ENCODE measurements at places on chromosomes 12 and 14.

DNA sequence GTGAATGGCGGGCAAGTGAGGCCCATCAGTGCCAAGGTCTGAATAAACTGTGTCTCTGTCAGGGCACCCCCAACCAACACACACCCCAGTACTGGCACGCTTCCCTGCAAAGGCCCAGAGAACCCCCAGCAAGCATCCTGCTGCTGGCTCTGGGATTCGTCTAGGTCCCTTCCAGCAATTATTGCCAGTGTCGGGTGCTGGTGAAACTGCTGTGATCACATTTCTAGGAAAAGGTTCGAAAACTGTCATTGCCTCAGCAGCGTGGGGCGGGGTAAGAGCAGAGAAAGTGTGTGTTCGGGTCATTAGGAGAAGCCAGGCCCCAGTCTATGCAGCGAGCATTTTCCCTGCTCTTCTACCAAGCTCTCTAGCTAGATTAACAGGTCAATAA, 2.5 kb downstream of the FAM222A start:
- no peak for DNase-seq

GRCh38 chr14:24259282-24260025, 3.5 kb downstream of the TGM1 start:
- DNase-seq = no peak

- DNase-seq = no peak
Measured at GRCh38 chr12:123107926-123108681, 42.8 kb downstream of the PITPNM2 start.

GRCh38 chr14:52871606-52872005, 79.2 kb downstream of the FERMT2 start:
- DNase-seq = no peak

DNA sequence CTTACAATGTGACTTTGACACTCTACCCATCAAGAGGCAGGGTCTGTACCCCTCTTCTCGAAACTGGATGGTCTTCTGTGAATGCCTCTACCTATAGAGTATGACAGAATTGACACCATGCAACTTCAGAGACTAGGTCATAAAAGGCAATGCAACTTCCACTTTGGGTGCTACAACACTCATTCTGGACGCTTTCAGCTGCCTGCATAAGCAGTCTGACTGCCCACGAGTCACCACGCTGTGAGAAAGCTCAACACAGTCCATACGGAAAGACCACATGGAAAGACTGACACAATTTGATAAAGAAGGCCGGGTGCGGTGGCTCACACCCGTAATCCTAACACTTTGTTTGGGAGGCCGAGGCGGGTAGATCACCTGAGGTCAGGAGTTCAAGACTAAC, 14.9 kb downstream of the SLC7A7 start:
- no peak for DNase-seq

DNA sequence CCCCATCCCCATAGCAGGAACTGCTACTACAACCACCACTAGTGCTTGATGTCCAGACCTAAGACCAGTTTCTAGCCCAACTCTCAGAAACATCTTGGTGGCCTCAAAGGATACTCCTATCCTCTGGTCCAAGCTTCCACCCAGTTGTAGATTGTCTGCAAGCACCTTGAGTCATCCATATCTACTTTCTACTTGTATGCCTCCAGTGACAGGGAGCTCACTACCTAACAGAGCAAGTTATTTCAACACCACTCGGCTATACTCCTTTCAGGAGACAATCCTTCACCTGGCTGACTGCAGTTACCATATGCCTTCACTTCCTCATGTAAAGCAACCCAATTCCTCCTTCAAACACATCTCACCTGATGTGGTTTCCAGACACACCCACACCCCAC, 49.5 kb downstream of the KDM2B start:
- DNase-seq = no peak

GRCh38 chr12:21130998-21131397, at the start of gene SLCO1B1:
Gene SLCO1B1, plus strand, starts transcription at chr12:21131194. Its CDS starts 10,381 bp downstream, at chr12:21141575.
- DNase-seq = no peak

DNA sequence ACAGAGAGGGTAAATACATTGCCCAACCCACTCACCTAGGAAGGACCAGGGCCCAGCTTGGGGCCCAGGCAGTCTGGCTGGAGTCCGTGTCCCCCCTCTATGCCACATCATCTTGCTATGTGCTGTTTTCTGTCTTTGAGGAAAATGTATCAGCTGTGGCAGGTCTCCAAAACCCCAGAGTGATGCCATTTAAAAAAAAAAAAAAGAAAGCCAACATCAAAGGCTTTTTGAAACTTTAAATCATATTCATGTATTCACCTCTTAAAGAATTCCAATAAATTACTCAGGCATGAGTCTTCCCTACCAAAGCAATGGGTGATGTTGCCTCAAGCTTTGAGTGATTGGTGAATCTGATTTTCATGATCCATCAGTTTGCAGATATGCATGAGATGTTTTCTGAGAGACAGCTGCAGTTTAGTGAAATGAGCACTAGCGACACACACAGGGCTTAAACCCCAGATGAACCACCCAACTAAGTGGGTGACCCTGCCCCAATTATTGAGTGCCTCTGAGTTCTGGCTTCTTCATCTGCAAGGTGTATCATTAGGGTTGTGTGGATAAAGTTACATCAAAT, 6.1 kb downstream of the KRT81 start:
- DNase-seq = peak; percentile 5

DNA sequence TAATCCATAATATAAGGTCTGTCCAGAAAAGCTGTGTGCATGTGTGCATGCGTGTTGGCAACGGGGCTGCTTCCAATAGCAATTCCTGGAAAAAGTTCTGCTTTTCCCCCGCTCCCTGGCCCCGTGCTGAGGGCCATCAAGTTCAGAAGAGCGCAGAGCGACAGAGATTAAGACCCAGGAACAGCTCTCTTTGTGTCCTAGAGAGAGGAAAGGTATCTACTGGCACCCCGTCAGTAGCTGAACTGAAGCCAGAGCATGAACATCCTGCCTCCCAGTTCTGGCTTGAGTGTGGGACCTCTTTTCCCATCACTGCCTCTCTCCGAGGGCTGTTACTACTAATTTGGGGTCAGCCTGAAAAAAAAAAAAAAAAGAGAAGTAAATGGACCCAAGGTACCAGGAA, 15.5 kb downstream of the HDAC7 start:
- DNase-seq = no peak

- no peak for DNase-seq
Measured at GRCh38 chr12:48986720-48987291, 8.7 kb downstream of the WNT1 start.

GRCh38 chr14:102752239-102752847, 24.9 kb upstream of the TRAF3 start:
- no peak for DNase-seq

- DNase-seq = peak; percentile 87
Measured at GRCh38 chr12:15220915-15221885, at the start of gene RERG. Gene RERG, minus strand, starts transcription at chr12:15221417. Its CDS starts 3,928 bp downstream, at chr12:15217489.

- no peak for DNase-seq
Measured at GRCh38 chr12:50365709-50366406, 30.6 kb downstream of the FAM186A start.

GRCh38 chr12:133202493-133203343, 21.4 kb downstream of the ZNF268 start:
- DNase-seq = no peak

- no peak for DNase-seq
Measured at GRCh38 chr14:81256289-81256960, 35.7 kb upstream of the GTF2A1 start.

GRCh38 chr14:55721353-55721752, 141.3 kb downstream of the KTN1 start:
- DNase-seq = no peak

GRCh38 chr14:79016828-79017505, 846.8 kb downstream of the NRXN3 start:
- DNase-seq = no peak

GRCh38 chr12:124862768-124863415, 772 bp downstream of the SCARB1 start:
- no peak for DNase-seq

- peak; percentile 56 for DNase-seq
Measured at GRCh38 chr14:95533391-95533821, 1.4 kb upstream of the GLRX5 start.

DNA sequence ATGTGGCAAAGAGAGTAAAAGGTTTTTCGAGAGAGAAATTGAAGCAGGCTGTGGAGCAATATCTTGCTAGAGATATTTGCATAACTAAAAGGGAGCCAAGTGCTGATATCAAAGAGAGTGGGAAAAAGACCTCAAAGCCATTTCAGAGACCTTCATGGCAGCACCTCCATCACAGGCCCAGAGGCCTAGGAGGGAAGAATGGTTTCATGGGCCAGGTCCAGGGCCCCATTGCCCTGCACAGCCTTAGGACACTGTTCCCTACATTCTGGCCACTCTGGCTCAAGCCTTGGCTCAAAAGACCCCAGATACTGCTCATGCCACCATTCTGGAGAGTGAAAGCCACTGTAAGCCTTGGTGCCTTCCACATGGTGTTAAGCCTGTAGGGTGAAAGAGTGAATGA, 50.0 kb upstream of the LYZ start:
- no peak for DNase-seq

- no peak for DNase-seq
Measured at GRCh38 chr14:29062466-29062865, 295.9 kb downstream of the FOXG1 start.

- DNase-seq = no peak
Measured at GRCh38 chr12:76346798-76347420, 1.3 kb downstream of the BBS10 start.

DNA sequence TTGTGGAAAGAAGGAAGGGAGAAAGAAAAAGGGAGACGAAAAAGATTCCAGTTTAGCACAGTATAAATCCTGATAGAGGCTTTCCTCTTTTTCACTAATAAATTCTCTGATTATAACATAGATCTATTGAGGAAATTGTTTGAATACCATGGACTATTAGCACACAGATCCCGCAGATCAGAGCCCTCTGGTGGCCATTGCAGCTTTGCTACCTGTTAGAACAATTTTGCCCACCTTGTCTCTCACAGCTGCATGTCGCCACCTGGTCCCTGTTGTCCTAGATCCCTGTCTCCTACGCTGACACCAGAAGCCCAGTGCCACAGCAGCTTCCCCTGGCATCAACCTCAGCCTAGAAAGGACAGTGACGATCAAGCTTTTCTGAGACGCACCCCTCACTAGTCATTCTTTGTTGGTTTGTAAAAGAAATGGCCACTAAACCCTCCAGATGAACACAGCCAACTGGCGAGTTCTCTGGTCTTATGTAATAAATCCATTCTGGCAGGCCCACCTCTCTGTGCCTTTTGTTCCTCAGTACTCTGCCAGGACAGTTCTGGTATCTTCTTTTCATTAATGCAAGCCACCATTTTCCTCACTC, 9.9 kb downstream of the GPHB5 start:
- no peak for DNase-seq

GRCh38 chr14:49921401-49921800, 28.5 kb downstream of the ARF6 start:
- DNase-seq = no peak

DNA sequence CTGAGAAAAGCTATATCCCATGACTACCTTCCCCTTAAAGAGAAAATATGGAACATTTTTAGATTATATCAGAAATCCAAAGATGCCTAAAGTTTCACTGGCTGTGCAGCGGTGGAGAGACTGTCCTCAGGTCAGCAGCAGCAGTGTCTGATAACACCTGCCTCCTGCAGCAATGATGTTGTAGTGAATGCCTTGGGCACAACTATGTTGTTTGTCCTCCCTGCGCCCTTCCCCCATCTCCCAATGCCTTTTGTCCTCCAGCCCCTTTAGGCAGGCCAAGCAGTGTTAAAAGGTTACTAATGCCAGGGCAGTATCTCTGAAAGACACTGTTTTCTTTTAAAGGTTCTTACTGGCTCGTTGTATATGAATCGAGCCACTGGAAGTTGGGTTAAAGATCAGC, 13.2 kb downstream of the RTRAF start:
- no peak for DNase-seq

GRCh38 chr14:101230161-101230850, 326.8 kb upstream of the RTL1 start:
- DNase-seq = peak; percentile 45

- peak; percentile 35 for DNase-seq
Measured at GRCh38 chr14:72740504-72740961, 153.4 kb downstream of the DPF3 start.

- no peak for DNase-seq
Measured at GRCh38 chr14:87874676-87875075, 118.3 kb downstream of the GALC start.

DNA sequence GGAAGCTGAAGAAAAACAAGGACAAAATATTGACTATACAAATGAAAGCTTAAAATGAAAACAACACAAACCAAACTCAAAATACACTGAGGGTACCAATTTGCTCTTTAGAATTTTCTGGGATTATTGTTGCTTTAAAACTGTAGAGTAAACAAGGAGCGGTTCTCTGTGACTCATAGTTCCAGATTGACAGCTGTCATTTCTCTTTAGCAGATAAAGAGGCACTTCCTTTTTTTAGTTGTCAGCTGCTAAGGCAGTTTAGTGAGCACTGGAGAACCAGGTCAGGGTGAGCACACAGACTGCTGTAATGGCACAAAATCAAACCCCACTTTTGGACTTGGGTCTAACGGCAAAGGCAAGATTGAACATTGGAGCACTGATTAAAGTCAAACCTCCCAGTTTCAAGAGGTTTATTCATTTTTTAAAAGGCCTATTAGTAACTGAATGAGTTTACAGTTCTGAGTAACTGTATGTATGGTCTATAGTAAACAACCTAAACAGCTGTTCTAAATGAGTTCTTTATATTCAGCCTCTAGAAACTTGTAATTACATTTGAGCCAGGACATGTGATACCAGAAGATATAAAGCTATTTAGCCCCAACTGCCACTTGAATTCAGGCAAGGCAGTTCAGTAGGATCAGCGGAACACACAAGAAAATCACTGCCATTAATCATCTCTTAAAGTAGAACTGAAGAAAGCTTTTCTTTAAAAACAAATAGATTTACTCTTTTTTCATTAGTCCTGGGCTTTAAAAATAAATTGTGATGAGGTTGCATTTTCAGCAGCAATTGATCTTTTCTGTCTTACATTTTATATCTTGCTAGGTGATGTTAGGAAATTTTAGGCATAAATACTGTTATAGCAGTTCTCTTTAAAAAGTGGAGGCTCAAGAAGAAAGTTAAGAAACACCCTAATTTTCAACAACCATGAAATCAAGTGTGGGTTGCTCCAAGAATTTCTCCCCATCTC, 71.7 kb upstream of the PRICKLE1 start:
- no peak for DNase-seq

DNA sequence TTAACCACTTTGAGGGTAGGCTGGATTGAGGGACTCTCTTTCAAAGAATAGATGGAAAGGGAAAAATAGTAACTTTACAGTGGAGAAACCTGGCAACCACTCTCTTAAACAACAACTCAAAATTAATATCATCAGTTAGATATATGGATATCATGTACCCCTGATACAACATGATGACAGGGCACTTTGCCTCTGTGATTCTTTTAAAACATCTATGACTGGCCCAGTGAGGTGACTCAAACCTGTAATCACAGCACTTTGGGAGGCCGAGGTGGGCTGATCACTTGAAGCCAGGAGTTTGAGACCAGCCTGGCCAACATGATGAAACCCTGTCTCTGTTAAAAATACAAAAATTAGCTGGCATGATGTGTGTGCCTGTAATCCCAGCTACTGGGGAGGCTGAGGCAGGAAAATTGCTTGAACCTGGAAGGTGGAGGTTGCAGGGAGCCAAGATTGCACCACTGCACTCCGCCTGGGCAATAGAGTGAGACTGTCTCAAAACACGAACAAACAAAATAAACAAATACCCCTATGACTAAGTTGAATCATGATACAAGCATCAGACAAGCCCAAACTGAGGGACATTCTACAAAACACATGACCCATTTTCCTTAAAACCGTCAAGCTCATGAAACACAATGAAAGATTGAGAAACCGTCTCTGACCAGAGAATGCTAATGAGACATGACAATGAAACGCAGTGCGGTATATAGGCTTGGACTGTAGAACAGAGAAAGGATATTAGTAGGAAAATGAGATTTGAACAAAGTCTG, 26.4 kb upstream of the SLC7A8 start:
- no peak for DNase-seq

- no peak for DNase-seq
Measured at GRCh38 chr12:29455087-29455486, 42.4 kb downstream of the OVCH1 start.
